ENCODE measurements at places on chromosomes 12 and 14.

GRCh38 chr12:101823891-101824290, 6.9 kb downstream of the GNPTAB start:
- peak; percentile 46 for DNase-seq

DNA sequence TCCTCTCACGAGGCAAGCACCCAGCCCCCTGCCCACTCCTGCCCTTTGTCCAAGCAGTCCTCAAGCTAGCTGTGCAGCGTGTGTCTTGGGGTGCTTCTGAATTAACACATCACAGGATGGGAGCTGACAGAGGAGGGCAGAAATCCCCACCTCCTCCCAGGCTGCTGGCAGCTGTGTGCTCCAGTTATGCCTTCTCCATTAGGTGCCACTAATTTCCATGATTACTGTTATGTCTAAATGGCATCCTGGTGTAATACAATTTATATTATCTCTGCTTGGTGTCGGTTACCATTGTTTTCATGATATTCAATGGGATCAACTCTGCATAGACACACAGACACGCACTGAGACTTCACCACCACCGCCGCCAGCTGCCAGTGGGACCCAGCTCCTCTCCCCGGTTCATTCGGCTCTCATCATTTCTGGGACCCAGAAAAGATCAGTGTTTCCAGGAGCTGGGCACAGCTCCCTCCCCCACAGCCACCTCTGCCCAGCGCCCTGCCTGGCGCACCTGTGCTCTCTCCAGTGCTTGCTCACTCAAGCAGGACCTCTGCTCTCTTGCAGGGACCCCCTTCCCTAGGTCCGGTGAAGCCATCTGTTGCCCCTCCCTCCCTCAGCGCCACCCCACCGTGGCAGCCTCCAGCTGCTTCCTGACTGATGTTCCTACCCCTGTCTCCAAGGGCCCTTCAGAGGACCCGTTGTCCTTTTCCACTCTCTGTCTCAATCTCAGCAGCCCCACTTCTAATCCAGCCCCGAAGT, 167.5 kb upstream of the FKBP4 start:
- DNase-seq = no peak

DNA sequence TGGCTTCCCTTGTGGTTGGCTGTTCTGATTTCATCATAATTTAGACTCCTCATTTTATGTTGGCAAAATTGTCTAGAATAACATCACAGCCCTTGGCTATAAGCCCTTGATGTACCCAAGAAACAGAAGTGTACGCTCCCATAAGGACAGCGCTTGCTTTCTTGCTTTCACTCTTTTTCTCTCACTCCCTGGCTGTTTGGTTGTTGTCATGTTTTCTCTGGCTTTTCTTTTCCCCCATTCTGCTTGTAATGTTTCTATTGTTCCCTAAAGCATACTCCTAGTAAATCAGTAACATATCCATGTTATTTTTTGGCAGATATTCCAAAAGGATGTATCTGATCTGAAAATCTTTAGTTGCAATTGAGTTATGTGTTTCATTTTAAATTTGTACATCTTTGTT, 530.5 kb downstream of the NOVA1 start:
- no peak for DNase-seq

DNA sequence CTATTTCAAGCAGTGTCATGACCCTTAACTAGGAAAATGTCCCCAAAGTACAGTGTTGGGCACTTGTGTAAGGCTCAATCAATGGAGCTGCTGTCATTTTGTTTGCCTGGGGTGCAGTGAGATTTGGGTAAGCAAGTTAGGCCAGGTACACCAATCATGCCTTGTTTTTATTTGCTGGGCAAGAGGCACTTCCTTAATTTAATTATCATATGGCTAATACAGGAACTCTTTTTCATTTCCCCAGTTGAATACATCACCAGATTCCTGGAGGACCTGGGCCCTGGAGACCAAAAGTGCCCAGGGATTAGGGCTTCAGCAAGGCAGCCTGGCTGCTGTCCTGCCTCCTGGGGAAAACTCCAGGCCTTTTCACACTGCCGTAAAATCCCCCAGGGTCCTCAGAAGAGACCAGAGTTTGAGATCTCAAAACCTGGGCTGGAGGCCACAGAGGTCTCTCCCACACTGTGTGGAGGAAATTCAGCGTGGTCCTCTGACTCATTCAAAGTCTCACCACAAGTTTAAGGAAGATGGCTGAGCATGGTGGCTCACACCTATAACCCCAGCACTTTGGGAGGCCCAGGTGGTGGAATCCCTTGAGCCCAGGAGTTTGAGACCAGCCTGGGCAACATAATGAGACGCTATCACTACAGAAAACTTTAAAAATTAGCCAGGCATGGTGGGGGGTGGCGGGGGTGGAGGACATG, 28.4 kb upstream of the FOXN3 start:
- DNase-seq = no peak

GRCh38 chr12:45477526-45477925, 252.0 kb upstream of the ARID2 start:
- no peak for DNase-seq

DNA sequence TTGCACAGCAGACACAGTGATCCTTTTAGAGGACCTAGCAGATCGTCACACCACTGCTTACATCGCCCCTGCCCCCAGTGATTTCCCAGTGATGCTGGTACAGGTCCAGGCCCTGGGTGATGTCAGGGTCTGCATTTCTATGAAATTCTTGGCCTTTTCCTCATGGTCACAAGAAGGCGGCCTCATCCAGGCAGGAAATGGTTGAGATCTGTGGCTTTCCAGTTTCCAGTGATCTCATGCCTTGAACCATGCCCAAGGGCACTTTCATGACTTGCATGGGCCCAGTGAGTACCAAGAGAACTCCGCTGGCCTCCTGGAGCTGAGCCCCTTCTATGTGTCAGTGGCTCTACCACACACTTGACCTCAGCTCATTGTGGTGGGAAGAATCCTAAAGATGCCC, 41.9 kb upstream of the BDKRB2 start:
- no peak for DNase-seq

- DNase-seq = no peak
These were observed 5.5 kb downstream of the UBE3B start for GRCh38 chr12:109482894-109483293.

- DNase-seq = no peak
These were observed 1116.9 kb upstream of the TMEM132C start for GRCh38 chr12:127150028-127150427.

DNA sequence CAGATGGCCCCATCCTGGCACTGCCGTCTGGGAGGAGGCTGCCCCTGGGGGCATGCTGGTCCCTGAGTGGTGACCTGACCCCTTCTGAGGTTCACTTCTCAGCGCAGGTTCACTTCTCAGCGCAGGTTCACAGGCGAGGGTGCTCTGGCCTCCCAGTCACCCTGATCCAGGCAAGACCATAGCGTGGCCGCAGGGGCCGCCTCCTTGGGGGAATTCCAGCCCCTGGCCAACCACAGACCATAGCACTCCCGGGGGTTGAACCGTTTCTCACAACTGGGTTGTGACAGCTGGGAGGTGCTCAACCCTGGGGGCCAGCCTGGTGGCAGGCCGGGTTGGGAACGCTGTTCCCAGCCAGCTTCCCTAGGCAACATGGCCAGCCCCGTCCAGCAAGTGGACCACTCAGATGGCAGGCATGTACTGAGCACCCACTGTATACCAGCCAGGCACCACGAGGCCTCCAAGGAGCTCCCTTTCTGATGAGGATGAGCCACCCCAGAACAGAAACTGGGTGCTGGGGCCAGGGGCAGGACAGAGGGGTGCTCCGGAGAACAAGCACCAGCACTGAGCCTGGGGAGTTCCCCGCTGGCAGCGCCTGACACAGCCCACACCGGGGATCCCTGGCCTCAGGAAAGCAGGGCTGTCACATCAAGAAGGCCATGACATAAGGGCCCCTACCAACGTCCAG, 28.3 kb upstream of the ZFP36L1 start:
- no peak for DNase-seq

DNA sequence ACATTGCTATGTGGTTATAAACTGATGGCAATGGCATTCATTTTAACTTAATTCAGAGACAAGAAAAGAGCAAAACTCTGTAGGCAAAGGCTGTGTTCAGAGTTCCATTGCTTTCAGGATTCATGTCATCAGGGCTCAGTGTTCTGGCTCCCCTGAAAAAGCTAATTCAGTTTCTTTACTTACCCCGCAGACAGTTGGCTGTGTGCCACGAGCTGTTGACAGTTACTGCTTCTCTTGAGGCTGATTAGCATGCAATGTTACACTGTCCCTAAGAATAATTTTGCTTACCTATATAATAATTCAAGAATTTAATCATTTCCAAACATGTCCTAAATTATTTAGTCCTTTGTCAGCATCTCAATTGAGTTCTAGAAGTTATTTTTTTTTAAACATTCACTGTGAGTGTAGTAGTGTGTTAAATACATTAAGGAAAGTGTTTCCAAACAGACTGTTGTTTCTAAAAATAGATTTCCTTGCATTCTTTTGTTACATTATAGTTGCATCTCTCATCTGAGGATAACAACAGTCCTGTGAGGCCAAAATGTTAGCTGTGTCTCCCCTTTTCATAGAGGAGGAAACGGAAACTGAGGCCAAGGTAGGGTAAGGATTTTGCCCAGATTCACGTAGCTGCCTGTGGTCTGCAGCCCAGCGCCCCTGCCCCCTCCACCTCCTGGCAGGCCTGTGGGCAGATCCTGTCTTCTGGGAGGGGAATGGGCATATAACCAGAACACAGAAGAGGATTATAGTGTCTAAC, 98.6 kb downstream of the PELI2 start:
- DNase-seq = no peak

- no peak for DNase-seq
These were observed 29.3 kb upstream of the BATF start for GRCh38 chr14:75492832-75493591.

DNA sequence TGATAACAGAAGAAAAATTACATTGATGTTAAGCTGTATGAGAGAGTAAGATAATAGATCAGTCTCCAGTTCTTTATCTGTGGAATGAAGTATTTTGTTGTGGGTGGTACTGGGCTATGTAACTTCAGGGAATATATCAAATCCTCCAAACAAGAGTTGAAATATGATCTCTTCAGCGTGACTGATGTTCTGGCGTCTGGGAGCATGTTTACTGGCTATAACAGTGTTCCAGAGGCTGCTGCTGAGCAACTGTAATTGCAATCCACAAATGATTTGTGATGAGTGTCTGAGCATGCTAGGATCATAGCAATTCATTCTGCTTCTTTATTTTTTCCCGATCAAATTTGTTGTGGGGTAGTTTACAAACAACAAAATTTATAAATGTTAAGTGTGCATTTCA, 18.6 kb upstream of the CCDC198 start:
- no peak for DNase-seq

DNA sequence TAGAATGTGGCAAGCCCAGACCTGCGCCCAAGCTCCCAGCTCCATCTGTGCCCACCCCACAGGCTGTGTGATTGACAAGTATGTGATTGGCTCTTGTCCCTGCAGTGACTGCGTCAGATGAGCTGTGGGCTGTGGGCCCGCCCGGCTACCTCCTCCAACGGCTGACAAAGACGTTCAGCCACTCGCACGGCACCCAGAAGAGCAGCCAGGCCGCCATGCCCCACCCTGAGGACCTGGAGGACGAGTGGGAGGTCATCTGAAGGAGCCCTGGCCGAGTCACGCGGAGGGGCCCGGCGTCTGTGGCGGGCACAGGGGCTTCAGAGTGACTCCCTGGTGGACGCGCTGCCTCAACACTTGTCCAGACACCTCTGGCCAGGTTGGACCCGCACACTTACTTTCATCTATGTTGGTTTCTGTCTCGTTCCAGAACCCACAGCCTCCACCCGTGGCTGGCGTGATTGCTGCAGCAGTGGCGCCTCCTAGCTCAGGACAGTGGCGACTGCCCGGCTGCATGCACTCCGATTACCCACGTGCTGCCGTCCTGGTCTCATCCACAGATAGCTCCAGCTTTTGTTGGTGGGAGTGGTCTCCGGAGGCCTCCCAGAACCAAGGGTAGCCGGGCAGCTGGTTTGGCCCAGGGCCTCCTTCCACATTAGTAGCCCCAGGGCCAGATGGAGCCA, 11.4 kb downstream of the ANKRD9 start:
- no peak for DNase-seq

- DNase-seq = no peak
These were observed 174.4 kb downstream of the TMEM121 start for GRCh38 chr14:105700622-105701288.

- no peak for DNase-seq
These were observed 21.7 kb upstream of the TCL1B start for GRCh38 chr14:95664546-95664945.

DNA sequence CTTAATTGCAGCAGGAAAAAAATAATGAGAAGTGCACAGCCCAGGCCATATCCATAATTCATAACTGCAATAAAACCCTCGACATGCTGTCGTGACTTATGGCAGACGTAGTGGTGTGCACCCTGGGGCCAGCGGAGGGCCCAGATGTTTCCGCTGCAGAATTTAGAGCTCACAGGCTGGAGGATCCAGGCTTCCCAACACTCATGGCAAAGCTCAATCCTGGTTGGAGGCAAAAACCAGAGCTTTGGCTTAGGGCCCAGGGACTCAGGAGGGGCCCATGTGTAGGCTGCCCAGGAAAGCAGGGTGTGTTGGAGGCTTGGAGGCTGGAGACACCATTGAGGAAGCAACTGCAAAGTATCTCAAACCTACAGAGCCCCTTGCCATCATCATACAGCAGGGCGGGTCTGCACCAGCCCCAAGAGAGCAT, 68.7 kb downstream of the SERPINA3 start:
- no peak for DNase-seq

DNA sequence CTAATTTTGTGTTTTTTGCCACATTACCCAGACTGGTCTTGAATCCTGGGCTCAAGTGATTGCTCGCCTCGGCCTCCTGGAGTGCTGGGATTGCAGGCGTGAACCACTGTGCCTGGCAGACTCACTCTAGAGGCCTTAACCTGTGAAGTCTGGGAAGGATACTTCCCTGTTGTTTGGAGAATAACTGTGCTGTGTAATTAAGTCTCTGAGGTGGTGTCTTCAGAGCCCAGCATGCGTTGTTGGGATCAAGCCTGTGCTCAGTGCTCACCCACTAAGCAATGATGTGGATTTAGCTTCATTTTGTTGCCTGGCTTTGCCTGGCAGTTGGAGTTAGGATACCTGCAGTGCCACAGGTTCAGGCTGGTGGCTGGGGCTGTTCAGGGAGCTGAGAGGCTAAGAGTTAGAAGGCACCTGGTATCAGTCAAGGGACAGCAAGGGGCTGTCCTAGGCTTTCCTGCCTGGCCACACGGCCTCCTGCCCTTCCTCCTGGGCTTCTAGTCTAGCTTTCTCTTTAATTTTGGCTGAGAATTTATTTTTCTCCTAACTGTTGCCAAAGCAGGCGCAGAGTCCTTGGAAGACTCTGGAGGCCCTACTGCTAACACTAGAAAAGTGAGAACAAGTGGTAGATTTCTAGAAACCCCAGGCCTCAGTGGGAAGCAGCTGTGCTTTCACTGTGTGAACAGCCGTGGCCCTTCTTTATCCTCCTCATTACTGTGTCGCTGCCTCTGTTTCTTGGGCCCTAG, 38.5 kb downstream of the EP400 start:
- DNase-seq = no peak

DNA sequence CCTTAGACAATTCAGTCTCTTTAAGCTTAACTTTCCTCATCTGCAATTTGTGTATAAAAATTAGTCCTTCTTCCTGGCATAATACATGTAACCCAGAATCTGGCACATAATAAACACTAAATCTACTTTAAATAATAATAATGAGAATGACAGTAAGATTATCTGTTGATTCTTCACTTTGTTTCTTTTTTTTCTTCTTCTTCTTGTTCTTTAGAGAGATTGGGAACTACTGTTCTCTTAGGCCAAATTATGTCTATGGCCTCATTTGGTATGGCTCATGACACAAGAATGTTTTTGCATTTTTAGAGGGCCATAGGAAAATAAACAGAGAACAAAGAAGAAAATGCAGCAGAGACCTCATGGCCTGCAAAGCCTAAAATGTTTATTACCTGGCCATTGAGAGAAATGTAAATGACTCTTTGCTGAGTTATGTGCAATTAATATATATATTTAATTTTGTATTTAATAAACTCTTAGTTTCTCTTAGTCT, 275.8 kb downstream of the SLC6A15 start:
- no peak for DNase-seq

All from NT2/D1 (cell line).